ENCODE measurements at places on chromosomes 6 and 20.

- DNase-seq: peak; percentile 43
Observed at GRCh38 chr6:71238351-71238750, 50.3 kb upstream of the OGFRL1 start.

- DNase-seq: no peak
Observed at GRCh38 chr6:45415315-45415714, 37.6 kb upstream of the SUPT3H start.

GRCh38 chr6:25913741-25914140 is 16.8 kb downstream of the SLC17A2 start:
- DNase-seq: no peak

- DNase-seq: no peak
Observed at GRCh38 chr6:42564506-42564825, 637 bp downstream of the UBR2 start.

GRCh38 chr6:41636833-41637193 is 1.5 kb upstream of the MDFI start:
- no peak for DNase-seq

GRCh38 chr20:15889061-15889460 is 684.2 kb downstream of the KIF16B start:
- DNase-seq: no peak

- no peak for DNase-seq
Observed at GRCh38 chr6:152846825-152847224, 96.2 kb downstream of the VIP start.

- DNase-seq: no peak
Observed at GRCh38 chr6:166767230-166767629, 140.2 kb upstream of the RPS6KA2 start.

DNA sequence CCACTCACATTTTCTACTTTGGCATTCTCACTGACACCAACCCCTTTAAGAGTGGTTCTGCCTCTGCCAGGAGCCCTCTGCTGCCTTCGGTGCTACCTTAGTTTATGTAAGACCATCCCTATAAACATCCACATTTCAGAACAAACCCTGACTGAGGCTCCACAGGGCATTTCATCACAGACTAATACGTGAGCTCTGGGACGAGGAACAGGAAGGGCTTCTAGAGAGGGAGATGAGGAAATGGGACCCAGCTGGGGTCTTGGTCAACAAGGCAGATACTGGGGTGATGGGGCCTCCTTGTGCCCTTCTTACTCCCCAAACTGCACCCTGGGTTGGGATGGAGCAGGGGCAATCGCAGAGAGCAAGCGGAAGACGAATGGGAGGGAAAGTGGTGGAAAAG is 86.5 kb upstream of the FYN start:
- no peak for DNase-seq

DNA sequence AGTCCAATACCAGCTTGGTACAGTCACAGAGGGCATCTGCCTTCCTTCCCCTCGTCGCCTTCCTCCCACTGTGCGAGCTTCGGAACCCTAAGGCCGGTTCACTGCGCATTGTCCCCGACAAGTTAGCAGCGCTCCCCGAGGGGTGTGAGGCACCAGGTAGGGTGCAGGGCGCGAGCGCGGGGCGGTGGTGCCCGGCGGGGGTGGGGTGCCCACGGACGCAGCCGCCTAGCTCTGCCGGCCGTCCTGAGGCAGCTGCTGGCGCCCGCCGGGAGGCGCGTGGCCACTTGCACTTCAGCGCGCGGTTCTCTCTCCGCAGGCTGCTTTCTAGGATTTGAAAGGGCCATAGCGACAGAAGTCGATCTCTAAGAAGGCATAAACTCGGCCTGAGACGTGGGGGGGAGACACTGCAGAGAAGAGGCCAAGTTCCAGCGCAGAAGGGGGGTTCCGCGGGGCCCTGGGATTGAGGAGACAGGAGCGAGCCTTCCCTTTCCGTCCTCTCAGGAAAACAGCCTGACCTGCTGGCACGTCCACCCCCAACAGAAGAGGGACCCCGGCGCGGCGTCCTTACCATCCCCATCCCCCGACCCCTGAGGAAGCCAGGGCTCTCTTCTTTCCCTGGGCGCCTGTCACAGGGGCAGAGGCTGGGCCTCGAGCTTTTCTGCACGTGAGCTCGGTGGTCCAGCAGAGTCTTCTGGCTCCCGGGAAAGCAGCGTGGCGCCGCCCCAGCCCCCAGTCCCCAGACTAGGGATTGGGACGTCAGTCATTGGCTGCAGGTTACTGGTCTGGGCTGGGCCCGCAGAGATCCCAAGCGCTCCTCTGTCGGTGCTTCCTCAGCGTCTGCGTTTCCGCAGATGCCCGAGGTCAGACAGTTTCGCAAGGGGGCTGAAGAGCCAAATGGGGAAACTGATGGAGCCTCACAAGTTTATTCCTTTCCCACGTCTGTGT is 15.6 kb upstream of the PRDM13 start:
- DNase-seq: no peak

DNA sequence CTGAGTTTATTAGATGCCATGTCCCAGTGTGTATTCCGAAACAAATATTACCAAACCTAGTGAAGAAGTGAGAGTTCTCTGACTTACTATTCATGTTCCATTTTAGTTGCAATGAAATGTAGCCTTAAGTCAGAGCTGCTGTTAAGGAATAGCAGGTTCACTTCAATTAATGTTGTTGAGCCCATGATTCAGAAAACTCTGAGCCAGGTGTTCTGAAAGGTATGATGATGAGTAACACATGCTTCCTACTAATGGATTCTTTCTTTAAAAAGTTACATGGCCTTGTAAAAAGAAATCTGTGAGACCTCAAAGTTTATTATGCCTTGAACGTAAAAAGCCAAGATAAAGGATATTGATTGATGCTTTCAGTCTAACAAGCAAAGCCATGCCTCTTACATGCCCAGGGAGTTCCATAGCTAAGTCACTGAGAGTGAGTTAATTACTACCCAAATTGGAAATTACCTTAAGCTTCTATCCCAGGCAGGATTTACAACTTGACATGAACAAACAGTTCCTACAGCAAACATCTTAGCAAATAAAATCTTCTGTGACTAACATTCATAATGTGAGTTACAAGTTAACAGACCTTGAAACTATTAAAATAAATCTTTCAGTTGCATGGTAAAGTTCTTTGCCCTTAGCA is 122.9 kb downstream of the AKAP7 start:
- DNase-seq: no peak

DNA sequence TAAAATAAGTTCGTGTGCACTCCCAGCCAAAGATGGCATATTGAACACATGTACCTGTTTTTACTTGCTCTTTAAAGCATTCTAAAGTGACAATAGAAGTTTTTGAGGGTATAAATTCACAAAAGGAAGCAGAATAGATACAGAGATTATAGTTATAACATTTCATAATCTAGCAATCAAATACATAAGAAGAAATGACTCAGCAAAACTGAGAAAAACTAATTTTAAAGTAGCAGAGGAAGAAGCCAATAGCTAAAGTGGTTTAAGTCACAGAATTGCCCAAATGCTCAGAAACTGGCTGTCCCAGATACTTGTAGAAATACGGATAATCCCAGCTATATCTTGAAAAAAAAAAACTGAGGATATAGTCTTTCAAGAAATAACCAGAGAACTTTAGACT is 49.2 kb upstream of the TBC1D32 start:
- DNase-seq: no peak

DNA sequence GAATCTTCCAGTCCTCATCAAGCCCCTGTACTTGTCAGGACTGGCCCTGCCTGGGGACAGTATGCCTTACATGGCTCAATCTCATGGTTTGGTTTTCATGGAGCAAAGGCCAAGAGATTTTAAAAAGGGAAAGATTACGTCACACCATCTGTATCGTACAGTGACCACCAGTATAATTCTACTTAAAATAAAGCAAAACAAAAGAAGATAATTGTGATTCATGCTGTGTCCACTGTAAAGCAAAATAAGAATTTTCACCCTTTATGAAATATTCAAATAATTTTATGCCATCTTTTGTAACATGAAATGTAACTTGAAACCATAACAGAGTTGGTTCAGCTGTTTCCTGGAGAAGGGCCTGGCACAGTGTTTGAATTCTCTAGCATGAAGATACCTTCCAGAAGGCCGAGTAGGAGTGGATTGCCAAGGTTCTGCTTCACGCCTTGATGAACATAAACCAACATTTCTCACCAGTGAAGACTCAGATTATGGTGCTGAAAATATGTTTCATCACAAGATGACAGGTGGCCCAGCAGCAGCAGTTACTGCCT is 486.5 kb downstream of the RFPL4B start:
- DNase-seq: no peak

DNA sequence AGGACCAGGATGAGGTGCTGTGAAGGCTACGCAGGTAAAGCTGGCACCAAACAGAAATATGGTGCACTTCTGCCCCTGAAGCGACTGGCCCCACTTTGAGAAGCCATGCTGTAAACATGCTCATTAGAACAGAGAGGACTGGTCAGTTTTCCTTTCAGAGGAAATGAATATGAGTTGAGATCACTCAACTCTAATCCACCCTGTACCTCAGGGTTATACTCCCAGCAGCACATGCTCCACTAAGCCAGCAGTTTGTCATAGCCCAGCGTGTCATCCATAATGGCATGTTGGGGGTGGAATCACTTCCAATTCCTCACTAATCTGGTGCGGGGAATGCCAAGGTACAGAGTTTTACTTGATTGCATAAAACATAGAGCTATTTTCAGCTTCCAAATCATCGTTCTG is 98.1 kb downstream of the HIVEP2 start:
- peak; percentile 95 for DNase-seq

- peak; percentile 36 for DNase-seq
Observed at GRCh38 chr6:72720464-72720863, 98.6 kb downstream of the KCNQ5 start.

GRCh38 chr6:140401761-140402160 is 1027.3 kb upstream of the CITED2 start:
- DNase-seq: peak; percentile 35

GRCh38 chr6:81608776-81609175 is 143.7 kb downstream of the TENT5A start:
- peak; percentile 13 for DNase-seq

- DNase-seq: no peak
Observed at GRCh38 chr6:105851113-105851580, 235.0 kb upstream of the PRDM1 start.

- DNase-seq: no peak
Observed at GRCh38 chr6:170063851-170064602, 226.9 kb downstream of the DLL1 start.

- DNase-seq: peak; percentile 72
Observed at GRCh38 chr6:30453508-30454116, 35.7 kb upstream of the HLA-E start.

GRCh38 chr6:158496700-158497099 is 63.2 kb upstream of the TMEM181 start:
- DNase-seq: no peak

- DNase-seq: no peak
Observed at GRCh38 chr6:71727632-71728294, 158.6 kb upstream of the RIMS1 start.

- DNase-seq: no peak
Observed at GRCh38 chr6:148502773-148503135, 160.1 kb downstream of the SASH1 start.

GRCh38 chr6:130105996-130106704 is 87.8 kb downstream of the L3MBTL3 start:
- no peak for DNase-seq

DNA sequence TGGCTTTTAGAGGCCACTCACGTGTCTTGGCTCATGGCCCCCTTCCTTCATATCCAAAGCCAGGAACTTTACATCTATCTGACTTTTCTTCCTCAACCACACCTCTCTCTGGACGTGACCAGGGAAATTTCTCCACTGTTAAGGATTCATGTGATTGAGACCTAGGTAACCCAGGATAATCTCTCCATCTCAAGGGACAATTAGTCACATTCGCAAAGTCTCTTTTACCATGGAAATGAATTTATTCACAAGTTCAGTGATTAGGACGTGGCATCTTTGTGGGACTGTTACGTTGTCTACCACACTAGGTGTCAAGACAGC is 227.5 kb upstream of the RAB32 start:
- no peak for DNase-seq

- no peak for DNase-seq
Observed at GRCh38 chr20:19594896-19595295, 163.2 kb upstream of the RIN2 start.

GRCh38 chr6:34249469-34250261 is 859 bp upstream of the SMIM29 start:
- DNase-seq: no peak

DNA sequence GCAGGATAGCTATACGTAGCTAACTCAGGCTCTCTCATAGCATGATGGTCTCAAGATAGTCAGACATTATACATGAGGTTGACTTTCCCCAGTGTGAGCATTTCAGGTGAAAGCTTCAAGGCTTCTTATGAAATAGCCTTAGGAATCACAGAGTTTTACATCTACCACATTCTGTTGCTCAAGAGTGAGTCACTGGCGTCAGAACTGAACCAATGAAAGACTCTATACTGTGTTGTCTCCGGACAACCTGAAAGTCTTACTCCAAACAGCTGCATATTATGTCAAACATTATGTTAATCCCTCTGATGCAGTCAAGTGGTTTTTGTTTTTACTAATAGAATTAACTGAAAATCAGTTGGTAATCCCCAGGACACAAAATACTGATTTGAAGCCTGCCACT is 79.8 kb upstream of the TRDN start:
- DNase-seq: no peak

DNA sequence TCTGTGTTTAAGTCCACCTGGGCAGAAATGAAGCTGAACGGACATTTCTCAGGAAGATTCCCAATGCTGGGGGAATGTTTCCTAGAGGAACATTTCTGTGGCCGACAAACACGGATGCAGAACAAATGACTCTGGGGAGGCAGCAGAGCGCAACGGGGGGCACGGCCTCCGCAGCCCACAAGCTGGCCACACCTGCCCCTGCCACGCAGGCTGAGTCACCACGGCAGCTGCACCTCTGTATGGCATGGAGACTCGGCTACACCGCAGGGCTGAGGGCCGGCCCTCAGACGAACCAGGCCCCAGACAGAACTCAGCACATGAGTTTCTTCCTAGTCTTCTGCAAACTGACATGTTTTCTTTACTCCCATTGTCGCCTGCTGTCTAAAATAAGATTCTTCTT is 10.0 kb upstream of the PRR18 start:
- DNase-seq: no peak

DNA sequence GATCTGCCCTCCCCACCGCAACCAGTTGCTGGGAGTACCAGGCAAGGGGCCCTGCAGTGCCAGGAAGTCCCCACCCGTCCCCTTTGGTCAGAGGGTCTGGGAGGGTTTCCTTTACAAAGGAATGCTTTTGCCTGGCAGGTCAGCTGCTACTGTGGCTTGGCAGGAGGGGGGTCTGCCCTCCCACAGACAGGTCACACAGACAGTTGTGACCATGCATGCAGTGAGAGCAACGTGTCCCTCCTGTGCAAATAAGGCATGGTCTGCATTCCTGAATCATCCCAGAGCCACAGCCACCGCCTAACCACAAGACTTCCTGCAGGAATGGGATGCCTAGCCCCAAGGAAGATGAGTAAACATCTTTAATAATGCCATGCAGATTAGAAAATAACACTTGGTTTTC is 439 bp upstream of the F13A1 start:
- DNase-seq: no peak

- DNase-seq: no peak
Observed at GRCh38 chr6:132133736-132134445, 182.7 kb upstream of the CCN2 start.

DNA sequence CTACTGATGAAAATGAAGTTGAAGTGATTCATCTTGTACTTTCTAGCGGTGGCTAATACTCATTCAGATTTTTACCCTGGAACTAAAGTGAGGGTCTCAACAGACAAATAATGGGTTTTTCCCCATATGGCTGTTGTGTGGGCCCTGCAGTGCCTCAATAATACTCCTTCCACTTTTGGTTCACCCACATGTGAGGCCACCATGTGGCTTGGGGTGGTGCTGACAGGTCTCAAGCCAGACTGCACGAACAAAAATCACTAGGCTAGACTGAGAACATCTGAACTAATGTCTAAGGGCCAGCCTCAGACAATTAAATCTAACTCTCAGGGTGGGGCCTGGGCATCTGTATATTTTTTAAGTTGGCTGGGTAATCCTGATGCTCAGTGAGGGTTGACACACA is 7.9 kb upstream of the COL12A1 start:
- no peak for DNase-seq
